Cardiac muscle cell (in vitro differentiated cells and primary cell): ENCODE measurements at places on chromosomes 3 and 15.

GRCh38 chr3:170180079-170180907 is 1.2 kb downstream of the PHC3 start:
- DNase-seq: peak; percentile 58

DNA sequence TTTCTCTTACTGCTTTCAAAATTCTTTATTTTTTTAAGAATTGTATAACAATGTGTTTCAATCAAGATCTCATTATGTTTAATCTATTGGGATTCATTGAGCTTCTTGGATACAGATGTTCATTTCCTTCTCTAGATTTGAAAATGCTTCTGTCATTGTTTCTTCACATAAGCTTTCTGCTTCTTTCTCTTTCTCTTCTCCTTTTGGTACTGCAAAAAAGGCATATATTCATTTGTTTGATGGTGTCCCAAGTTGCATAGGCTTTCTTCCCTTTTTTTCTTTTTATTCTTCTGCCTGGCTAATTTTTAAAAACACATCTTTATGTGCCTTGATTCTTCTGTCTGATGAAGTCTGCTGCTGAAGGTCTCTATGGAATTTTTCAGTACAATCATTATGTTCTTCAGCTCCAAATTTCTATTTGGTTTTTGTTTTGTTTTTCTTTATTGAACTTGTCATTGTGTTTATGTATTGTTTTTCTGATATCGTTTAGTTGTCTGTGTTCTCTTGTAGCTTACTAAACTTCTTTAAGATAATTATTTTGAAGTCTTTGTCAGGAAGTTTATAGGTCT is 88.9 kb downstream of the DTWD1 start:
- no peak for DNase-seq

DNA sequence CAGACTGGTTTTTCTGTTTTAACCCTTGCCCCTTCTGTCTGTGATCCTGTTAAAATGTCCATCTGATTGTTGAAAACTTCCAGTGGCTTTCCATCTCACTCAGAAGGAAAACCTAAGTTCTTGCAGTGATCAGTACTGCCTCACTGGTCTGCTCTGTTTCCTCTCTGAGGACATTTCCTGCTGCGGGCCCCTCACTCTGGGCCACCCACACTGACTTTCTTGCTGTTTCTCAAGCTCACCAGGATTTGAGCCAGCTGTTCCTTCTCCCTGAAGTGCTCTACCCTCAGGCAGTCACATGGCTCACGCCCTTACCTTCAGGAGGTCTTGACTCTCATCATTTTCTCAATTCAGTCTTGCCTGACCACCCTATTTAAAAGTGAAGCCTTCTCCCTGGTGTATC is 1.8 kb downstream of the GRK7 start:
- peak; percentile 65 for DNase-seq

DNA sequence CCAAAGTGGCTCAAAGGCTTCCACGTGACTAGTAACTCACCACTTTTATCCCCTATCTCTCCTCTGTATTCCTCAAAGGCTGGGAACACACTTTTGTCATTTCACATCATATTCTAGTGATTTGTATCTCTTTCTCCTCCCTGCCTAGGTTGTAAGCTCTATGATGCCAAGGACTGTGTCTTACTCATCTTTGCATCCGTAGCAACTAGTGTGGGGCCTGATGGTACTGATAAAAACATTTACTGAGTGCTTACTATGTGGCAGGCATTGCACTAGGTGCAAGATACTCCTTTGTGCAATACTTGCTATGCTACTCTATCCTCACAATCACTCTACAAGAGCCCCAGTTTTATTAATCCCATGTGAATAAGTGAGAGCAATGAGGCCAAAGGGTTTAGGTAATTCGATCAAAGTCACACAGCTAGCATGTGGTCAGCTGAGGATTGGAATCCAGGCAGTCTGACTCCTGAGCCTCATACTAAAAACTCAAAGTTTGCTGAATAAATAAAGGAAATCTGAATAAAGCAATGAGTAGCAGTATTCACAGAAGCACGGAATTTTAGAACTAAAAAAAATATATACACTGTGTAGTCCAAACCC is 342.6 kb upstream of the ICE2 start:
- DNase-seq: no peak

DNA sequence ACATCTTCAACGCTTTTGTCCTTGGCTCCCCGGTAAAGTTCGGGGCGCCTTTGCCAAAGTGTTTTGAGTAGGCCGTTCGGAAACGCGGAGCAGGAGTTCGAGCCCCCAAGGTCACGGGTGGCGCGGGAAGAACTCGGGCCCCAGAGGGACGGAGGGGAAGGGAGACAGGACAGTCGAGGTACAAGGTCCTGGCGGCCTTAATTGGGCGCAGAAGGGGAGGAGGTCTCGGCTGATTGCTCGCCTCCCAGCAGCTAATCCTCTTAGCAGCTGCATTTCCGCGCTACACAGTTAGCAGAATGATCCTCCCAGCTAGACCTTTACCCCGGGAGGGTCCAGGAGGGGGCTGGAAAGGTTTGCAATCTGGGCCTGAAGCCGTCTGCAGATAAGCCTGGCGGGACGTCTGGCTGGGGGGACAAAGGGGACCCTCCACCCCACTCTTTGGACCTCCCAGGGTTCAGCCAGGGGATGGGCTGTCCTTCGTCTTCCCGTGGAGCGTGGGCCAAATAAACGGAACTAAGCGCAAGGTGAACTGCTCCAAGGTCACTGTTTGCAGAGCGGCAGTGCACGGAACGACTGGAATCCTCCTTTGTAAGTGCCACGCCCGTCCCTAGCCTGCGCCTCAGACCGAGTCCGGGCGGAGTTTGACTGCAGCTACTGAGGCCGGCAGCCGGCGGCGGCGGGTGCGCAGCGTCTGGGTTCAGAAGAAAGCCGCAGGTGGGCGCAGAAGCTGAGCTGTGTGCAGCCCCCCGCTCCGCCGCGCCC is 7.2 kb downstream of the EOMES start:
- DNase-seq: peak; percentile 68

- no peak for DNase-seq
Observed at GRCh38 chr3:109047366-109047765, 70.6 kb downstream of the MORC1 start.

- DNase-seq: no peak
Observed at GRCh38 chr3:27718459-27718858, 3.7 kb downstream of the EOMES start.

DNA sequence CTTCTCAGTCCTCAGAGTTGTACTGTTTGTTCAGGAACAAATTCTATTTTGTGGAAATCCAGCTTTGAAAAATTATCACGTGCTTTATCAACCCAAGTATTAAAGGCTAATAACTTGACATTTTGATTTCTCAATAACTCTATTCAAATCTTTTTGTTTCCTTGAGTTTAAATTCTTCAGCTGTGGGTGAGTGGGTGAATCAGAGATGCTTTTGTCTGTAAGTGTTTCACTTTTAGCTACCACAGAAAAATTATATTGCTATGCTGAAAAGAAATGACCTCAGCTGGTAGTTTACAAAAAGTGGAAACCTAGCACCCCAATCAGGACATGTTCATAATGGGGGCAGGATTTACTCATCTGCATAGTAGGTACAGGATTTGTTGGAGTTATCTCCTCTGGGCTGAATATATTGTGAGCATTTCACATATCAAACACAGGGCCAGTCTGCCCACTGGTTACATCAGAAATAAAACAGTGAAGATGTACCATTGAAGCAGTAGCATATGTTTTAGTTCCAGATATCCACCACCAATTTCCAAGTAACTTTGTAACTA is 30.5 kb downstream of the MINDY4B start:
- DNase-seq: peak; percentile 21

DNA sequence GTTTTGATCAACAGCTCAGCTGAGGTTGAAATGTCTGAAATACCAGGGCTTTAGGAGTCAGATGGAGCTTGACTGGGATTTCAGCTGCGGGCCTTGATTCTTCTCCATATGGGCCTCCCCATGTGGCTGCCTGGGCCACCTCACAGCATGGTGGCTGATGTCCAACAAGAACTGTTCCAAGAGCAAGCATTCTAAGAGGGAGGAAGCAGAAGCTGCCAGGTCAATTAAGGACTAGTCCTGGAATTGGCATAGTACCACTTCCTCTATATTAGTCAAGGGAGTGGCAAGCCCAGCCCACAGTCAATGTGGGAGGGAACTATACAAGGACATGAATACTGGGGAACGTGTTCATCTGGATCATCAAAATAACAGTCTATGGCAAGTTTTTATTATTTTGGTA is 181.7 kb upstream of the ANKRD28 start:
- no peak for DNase-seq

DNA sequence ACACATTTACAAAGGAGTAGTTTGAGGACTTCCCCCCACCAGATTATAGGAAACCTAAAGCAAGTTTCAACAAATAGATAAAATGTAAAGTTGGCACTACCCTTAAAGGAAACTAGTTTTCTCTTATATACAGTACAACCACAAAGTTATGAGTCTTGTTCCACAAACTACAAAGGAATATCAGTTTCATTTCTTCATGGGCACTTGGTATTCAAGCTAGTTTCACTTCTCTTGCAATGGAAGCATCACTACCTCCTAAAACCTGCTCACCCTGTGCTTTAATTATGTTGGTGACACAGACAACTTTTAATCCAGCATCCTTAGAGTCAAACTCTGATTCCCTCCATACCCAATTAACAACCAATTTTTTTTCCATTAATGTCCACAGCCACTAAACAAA is 707.0 kb downstream of the ROBO2 start:
- no peak for DNase-seq

DNA sequence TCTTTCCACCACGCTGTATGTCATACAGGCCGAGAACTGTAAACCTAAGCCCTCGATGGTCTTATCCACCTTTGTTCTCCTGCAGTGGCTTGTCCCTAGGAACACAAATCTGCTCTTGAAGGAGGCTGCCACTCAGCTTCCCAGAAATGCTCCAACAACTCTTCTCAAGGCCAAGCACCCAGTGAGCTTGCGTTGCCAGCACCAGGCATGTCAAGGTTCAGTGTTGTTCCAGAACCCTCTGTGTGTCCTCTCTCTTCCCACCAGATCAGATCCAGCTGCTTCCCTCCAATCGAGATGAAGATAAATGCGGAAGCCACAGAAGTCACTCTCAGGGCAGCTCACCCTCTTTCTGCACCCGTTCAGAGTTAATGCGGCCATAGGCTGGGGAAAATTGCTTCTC is 11.3 kb upstream of the MYZAP start:
- no peak for DNase-seq

DNA sequence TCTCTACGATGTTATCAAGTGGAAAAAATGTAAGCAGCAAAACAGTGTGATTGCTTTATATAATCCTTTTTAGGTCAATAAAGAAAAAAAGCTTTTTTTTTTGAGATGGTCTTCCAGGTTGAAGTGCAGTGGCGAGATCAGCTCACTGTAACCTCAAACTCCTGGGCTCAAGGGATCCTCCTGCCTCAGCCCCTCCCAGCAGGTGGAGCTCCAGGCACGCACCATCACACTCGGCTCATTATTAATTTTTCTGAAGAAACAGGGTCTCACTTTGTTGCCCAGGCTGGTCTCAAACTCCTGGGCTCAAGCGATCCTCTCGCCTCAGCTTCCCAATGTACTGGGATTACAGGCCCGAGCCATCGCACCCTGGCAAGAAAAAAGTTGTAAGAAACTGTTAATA is 17.3 kb downstream of the RNF168 start:
- no peak for DNase-seq

DNA sequence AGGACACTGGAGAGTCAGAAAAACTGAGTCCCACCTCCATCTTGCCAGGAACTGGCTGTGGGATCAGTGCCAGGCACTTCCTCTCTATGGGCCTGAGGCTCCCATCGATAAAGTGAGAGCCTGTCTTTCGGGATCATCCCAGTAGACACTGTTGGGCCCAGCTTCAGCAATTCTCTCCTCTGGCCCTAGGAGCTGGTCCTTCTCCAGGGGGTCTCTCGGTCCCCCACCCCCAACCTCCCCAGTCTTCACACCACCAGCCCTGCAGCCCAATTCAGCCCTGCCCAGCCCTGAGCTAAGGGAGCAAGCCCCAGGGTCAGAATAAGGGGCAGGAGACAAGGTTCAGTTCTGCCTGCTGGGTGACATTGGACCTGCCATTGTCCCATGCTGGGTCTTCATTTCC is 4.5 kb upstream of the LCTL start:
- no peak for DNase-seq

DNA sequence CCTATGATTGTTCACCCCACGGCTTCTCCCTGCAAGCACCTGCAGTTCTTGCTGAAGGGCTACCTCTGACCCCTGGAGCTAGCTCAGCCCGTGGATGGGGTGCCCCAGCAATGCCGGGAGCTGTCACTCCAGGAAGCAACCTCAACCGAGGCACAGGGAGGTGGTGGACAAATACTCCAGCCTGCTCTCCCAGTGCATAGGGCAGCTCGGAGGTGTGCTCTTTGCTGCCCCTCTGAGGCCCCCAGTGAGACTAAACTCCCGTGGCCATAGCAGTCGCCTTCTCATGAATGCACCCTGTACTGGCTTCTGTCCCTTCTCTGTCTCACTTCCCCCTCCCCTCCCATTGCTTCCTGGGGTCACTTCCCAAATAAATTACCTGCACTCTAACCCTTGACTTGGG is 48.5 kb downstream of the LINGO1 start:
- DNase-seq: peak; percentile 64

DNA sequence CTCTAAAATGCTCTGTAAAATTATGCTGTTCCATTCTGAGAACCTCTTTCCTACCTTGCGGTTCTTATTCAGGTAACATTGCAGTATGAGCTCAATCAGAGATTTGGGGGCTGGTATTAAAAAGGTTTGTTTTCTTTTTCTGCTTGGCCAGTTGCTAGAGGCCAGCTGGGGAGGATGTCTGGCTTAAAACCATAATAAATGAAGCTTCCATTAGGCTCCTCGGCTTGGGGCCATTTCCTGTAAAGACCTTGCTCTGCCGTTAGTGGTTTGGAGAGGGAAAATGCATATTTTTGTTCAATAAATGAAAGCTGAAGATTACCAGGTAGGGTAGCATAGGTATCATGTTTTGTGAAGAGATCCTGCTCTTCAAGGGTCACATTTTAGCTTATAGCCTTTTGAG is 55.2 kb downstream of the MCTP2 start:
- no peak for DNase-seq

DNA sequence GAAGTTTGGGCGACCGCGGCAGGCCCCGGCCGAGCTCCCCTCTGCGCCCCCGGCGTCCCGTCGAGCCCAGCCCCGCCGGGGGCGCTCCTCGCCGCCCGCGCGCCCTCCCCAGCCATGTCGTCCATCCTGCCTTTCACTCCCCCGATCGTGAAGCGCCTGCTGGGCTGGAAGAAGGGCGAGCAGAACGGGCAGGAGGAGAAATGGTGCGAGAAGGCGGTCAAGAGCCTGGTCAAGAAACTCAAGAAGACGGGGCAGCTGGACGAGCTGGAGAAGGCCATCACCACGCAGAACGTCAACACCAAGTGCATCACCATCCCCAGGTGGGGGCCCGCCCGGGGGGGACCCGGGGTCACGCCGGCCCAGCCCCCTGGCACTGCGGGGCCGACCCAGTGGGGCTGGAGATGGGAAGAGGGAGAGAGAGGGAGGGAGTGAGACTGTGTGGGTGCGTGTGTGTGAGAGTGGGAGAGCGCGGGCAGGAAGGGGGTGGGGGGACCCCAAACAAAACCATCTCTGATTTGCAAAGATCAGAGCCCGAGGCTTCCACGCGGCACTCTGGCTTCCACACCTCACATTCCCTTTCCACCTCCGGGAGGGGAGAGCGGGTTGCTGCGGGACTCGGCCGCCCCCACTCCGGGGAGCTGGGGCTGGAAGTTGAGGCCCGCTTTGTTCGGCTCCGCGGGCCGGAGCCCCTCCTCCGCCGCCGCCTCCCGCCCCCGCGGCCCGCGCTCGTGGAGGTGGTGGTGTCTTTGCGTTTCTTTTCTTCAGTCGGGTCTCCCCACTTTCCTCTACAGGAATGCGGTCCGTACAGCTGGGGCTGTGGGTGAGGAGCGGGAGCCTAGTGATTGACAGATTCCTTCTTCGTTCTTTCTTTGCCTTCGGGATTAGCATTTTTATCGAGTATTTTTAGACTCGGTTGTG is 898 bp downstream of the SMAD3 start:
- DNase-seq: no peak
